Fibroblast of skin of abdomen (primary cell): ENCODE measurements at places on chromosomes 3 and 15.

- DNase-seq, result peak; percentile 50
Observed at GRCh38 chr15:68537097-68537496, 41.7 kb upstream of the CORO2B start.

GRCh38 chr3:45258317-45258716 is 32.2 kb upstream of the TMEM158 start:
- DNase-seq, result no peak

DNA sequence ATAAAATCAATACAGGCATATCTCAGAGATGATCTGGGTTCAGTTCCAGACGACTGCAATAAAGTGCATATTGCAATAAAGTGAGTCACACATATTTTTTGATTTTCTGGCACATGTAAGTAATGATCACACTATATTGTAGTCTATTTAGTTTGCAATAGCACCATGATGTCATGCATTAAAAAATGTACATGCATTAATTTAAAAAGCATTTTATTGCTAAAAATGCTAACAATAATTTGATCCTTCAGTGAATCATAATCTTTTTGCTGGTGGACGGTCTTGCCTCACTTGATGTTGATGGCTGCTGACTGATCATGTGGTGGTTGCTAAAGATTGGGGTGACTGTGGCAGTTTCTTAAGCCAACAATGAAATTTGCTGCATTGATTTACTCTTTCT is 511.1 kb downstream of the OTOL1 start:
- DNase-seq, result peak; percentile 23

GRCh38 chr3:62119139-62119538 is 254.2 kb downstream of the FEZF2 start:
- DNase-seq, result no peak

DNA sequence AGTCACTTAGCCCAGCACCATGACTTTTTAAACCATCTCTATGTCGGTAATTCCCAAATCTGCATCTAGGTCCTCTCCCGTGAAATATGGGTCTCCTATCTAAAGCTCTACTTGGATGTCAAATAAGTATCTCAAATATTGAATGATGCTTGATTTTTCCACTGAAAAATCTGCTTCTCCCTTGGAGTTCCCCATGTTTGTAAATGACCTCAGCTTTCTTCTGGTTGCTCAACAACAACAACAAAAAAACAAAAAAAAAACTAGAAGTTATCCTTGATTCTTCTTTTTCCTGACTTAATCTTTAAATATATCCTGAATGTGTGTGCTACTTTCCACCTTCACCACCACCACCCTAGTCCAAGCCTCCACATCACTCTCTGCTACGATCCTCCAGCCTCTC is 307.5 kb upstream of the UBE2E2 start:
- DNase-seq, result no peak

DNA sequence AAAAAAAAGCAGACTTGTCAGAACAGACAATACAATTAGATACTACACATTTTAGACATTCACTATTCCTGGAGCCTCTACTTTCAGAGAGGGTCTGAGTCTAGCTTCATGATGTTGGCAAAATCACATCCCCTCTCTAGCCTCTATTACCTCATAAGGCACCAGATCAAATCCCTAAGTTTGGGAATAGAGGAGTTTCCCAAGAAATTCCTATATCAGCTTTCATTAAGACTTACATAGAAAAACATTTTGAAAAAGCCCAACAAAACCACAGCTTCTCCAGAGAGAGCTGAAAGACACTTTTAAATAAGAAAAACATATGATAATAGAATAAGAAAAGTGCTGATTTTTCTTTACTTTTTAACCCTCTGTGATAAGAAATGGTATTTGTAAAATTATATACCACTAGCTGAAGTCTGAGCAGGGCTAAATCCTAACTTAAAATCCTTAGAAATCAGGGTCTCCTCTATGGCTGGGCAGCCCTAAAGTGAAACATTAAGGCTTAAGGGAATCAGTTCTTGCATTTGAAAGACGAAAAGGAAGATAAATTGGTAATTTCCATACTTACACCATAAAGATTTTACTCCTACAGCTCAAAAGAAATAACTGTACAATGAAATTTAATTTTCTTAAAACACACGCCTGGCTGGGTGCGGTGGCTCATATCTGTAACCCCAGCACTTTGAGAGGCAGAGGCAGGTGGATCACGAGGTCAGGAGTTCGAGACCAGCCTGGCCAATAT is 4.3 kb downstream of the TBC1D2B start:
- no peak for DNase-seq

DNA sequence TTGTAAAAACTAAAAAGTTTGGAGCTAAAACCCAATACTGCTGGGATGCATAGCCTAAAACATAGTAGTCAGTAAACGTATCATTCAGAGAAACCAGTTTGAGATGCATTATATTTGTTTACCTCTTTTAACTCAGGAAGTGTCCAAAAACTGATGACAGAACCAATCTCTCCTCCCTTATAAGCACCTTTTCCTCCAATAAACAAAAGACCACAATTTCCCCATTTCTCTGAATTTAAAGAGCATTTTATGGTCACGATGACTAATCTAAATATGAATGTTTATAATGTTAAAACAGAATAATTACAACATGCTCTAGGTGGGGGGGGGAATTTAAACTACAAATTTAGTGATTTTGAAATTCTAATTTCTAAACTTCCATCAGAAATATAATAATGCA is 58.5 kb downstream of the CEP63 start:
- DNase-seq, result no peak

- no peak for DNase-seq
Observed at GRCh38 chr15:76994001-76994400, 925 bp upstream of the PSTPIP1 start.

DNA sequence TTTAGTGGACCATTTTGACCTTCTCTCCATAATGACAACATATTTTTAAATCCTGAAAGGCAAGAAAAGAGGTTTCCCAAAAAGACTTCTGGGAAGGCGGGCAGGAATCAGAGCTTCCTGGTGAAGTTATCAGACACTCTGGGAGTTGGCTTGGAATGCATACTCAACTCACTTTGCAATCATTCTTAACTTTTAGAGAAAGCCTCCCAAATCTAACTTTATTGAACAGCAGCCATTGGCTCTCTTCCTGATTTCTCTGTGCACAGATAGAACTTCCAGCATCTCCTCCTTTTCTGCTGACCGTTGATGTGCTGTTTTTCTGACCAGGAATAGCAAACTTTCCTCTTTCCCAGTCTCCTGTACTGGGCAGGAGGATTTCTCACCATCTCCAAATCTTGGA is 44.6 kb downstream of the PLCL2 start:
- DNase-seq, result no peak

- DNase-seq, result peak; percentile 14
Observed at GRCh38 chr3:138455801-138456716, 21.6 kb downstream of the ESYT3 start.

- no peak for DNase-seq
Observed at GRCh38 chr15:40327457-40327856, 4.0 kb downstream of the INAFM2 start.

- DNase-seq, result no peak
Observed at GRCh38 chr3:150490277-150490986, 55.9 kb downstream of the SERP1 start.

DNA sequence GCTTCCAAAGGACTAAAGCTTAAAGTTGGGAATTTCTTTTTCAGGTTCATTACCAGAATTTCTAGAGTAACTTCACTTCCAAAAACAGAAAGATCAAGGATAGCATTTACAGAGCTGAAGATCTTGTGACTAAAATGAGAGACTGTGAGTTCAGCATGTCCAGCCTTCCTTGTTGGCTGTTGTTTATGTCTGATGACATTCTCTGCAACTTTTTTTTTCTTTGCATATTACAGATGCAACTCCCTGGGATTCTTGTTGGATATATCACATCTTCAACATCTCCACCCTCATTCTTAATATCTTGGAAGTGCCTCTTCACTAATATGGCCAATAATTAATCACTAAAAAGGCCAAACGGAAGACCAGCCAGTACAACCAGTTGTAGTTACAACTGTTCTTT is 86.2 kb upstream of the FRMD4B start:
- no peak for DNase-seq

GRCh38 chr3:69881756-69882428 is 117.6 kb upstream of the SAMMSON start:
- DNase-seq, result no peak

GRCh38 chr3:70982700-70983140 is 600.8 kb downstream of the FOXP1 start:
- DNase-seq, result peak; percentile 79

GRCh38 chr3:160545504-160545871 is 19.9 kb downstream of the KPNA4 start:
- no peak for DNase-seq

DNA sequence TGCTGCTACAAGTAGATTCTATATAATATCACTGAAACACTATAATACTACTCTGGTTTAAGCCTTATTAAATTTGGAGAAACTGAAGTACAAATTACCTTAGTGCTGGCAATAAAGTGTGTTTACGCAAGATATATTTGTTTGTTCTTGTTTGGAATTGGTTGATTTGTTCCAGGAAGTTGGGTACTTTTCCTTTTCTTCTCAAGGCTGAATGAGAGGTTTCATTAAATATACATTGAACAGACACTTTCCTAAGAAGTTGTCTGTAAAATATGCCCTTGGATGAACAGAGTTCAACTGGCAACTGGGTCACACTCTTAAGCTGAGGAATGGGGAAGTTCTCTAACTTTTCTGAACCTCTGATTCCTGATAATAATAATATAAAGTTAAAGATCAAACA is 542.1 kb upstream of the NAALADL2 start:
- no peak for DNase-seq

- no peak for DNase-seq
Observed at GRCh38 chr3:187000711-187001151, 70.4 kb downstream of the ST6GAL1 start.

DNA sequence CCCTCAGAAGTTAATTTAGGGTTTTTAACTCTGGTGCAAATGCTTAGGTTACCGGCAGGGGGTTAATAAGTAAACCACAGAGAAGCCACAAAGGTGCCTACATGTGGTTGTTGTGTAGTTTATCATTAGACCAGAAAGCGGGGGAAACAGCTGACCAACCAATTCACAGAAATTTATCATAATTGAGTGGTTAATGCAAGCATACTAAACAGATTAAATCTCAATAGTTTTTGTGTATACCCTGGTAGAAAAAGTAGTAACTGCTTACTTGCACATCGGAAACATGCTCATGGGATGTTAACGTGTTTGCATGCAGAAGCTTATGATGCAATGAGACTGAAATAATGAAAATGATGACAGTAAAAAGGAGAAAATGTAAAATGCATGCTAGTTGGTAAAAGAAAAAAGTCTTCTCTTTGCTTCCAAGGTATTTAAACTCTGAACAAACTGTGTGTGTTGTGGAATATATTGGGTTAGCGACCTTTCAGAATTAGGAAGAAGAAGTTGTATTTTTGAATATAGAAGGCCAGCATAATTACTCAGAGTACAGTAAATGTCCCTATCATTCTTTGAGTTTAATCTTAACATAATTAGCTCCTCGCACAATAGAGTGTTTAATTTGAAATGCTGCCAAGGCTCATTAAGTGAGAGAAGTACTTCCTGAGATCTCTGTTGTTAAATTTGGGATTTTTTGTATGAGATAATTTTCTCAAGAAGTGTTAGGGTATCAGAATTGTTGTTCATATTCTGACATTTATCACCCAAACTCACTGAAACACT is 316.2 kb downstream of the PTPRG start:
- DNase-seq, result peak; percentile 65

GRCh38 chr15:39066677-39067076 is 502.1 kb upstream of the RASGRP1 start:
- DNase-seq, result no peak

GRCh38 chr3:105444725-105445124 is 78.0 kb downstream of the ALCAM start:
- peak; percentile 38 for DNase-seq

GRCh38 chr3:23760325-23760724 is 45.4 kb upstream of the UBE2E1 start:
- DNase-seq, result no peak

GRCh38 chr3:14806641-14807263 is 12.0 kb upstream of the FGD5 start:
- DNase-seq, result peak; percentile 9

DNA sequence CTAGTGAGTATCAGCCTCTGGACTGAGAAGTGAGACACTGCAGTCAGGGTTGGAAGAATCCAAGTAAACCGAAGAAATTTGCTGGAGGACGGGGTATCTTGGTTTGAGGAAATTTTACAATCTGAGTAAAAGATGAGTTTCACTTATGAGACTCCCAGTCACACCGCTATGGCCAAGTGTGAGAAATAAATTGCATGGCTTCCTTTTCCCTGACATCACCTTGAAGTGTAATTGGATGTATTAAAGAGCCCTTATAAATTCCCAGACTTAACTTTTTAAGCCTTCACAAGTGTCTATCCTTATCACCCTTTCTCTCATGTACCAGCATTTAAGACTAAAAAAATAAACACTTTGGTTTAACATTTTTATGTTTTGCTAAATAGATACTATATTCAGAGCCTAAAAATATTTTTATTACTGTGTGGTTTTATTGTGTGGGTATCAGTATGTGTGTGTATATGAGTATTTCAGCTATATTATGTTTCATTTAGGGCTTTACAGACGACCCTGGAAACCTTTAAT is 23.8 kb downstream of the USP3 start:
- peak; percentile 25 for DNase-seq

- no peak for DNase-seq
Observed at GRCh38 chr3:128178782-128179483, 25.7 kb downstream of the EEFSEC start.

GRCh38 chr15:92505611-92506010 is 111.9 kb downstream of the ST8SIA2 start:
- no peak for DNase-seq

DNA sequence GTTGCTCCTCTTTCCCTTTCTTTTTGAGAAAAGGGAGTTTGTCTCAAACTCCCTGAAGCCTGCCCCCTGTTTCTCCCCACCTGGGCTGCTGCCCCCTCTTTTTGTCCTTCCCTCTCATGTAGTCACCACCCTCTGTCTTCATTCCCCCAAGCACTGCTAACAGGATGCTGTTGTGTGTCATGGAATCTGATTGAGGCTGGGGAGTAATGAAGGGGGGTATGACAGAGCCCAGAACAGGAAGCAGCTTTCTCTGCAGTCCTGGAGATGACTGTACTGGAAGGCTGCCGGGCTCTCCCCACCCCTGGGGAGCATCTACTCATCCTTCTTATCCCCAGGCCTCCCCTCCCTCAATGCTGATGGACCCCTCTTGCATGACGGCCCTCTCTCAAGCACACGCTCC is 181.6 kb downstream of the ABHD5 start:
- peak; percentile 91 for DNase-seq

- peak; percentile 83 for DNase-seq
Observed at GRCh38 chr3:151403246-151403645, 18.7 kb upstream of the P2RY12 start.
